T-helper 2 cell (primary cell): ENCODE measurements at places on chromosomes 3 and 15.

GRCh38 chr15:90592131-90592881 lies 62.6 kb downstream of the CRTC3 start:
- DNase-seq, result no peak

DNA sequence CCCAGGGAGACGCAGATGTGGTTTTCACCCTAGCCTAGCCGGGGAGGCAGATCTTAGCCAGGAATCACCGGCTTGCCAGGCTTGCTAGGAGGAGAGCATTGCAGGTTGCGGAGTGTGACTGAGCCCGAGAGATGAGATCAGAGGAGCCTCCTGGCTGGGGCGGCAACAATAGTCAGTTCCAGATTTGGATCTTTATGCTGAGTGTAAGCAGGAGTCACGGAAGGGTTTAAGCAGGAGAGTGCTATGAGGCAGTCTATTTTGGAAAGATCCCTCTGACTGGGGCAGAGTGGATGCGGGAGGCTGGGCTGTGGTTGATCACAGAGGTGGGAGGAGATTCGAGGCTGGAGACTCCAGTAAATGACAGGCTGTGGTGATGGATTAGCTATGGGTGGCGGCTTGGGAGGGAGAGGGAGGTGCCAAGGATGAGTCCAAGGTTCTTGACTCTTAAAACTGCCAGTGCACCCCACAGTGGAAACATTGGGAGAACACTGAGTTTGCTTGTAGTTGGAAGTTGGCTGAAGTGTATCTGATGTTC lies 10.4 kb upstream of the BAHD1 start:
- no peak for DNase-seq

GRCh38 chr3:67863869-67864268 lies 209.5 kb upstream of the SUCLG2 start:
- DNase-seq, result no peak

GRCh38 chr3:168608926-168609325 lies 513.2 kb upstream of the GOLIM4 start:
- no peak for DNase-seq

- no peak for DNase-seq
These were observed 21.7 kb upstream of the CCDC39 start for GRCh38 chr3:180700941-180701340.

GRCh38 chr15:48334260-48334659 lies 3.0 kb downstream of the DUT start:
- DNase-seq, result no peak

GRCh38 chr3:133591271-133591742 lies 17.8 kb downstream of the CDV3 start:
- no peak for DNase-seq

- no peak for DNase-seq
These were observed 304.8 kb upstream of the STAC start for GRCh38 chr3:36075491-36075890.

DNA sequence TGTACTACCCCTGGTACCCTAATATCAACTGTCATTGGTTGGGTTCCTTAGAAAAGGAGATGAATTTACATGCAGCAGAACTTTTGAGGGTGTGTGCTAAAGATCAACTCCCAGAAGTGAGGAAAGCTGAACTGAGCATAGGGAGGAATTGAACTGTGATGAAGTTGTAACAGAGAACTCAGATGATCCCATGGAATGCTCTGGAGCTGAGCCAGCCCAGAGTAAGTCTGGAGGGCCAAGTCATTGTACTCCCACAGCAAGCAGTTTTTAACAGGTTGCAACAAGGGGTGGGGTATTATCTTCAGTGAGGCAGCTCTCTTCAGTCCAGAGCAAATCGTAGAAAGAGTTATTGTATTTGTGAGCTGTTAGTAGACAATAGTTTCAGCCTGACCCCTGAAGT lies 572.3 kb downstream of the PYDC2 start:
- DNase-seq, result no peak

DNA sequence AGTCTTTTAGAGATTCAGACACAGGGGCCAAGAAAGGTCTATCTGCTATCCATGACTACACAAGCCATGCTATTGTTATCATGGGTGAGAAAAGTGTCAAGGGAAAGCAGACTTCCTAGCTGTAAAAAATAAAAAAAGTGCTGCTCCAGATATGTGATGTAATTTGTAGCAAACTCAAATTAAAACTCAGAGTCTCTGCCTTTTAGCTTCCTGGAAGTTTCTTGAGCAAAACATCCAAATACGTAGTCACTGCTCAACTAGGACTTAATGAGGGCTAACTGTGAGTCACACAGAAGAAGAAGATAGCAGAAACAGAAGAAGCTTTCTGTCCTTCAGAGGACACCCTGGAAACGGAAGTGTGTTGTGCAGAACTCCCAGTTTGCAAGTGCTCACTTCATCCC lies 393.4 kb upstream of the NR2F2 start:
- no peak for DNase-seq

GRCh38 chr15:31325595-31326155 lies 960 bp upstream of the KLF13 start:
- peak; percentile 70 for DNase-seq

DNA sequence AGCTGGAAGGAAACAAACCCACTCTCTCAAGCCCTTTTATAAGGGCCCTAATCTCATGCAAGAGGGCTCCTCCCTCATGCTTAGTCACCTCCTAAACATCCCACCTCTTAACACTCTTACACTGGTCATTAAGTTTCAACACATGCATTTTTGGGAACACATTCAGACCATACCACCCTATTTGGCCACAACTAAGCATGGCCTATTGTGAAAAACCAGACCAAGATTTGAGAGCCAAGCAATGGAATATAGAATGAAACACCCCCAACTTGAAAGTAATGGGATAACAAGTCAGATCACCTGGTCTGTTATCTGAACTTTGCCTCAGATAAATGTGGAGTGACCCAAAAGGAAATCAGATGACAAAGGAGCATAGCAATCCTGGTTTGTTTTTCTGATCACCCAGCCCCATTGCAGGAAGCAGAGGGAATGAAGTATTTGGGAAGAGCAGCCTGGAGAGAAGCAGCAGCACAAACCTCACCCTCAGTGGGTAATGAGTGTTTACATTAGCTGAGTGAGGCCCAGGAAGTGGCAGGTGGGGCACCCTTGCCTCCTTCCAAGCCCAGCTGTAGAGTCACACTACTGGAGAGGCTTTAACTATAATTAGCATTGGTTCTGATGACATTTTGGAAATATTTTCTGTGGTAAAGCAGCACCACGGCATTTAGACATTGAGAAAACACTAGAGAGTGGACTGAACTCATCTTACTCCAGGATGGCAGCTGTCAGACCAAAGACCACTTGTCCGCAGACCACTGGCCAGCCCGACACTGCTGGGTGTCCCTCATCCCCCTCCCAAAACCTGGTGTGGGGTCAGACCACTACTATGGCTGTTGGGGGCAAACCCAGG lies 48.8 kb upstream of the PRTG start:
- no peak for DNase-seq

- DNase-seq, result no peak
These were observed 245.9 kb upstream of the LMCD1 start for GRCh38 chr3:8255725-8256124.

- DNase-seq, result no peak
These were observed 1.4 kb upstream of the ISG20 start for GRCh38 chr15:88637436-88637835.

- DNase-seq, result no peak
These were observed 68.3 kb downstream of the SMAD3 start for GRCh38 chr15:67133738-67134066.

DNA sequence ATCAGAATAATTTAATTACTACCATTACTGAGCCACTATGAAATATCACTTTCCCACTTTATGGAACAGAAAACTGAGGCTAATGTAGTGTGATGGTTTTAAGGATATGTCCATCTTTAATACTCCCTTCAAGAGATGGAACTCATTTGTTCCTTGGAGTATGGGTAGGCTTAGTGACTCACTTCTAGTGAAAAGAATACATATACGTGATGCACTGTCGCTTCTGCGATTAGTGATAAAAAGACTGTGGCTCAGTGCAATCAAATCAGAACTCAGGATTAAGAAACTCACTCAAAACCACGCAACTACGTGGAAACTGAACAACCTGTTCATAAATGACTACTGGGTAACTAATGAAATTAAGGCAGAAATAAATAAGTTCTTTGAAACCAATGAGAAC lies 216.6 kb downstream of the SUCLG2 start:
- no peak for DNase-seq

- DNase-seq, result no peak
These were observed 1.5 kb upstream of the FBXO22 start for GRCh38 chr15:75902129-75902557.

DNA sequence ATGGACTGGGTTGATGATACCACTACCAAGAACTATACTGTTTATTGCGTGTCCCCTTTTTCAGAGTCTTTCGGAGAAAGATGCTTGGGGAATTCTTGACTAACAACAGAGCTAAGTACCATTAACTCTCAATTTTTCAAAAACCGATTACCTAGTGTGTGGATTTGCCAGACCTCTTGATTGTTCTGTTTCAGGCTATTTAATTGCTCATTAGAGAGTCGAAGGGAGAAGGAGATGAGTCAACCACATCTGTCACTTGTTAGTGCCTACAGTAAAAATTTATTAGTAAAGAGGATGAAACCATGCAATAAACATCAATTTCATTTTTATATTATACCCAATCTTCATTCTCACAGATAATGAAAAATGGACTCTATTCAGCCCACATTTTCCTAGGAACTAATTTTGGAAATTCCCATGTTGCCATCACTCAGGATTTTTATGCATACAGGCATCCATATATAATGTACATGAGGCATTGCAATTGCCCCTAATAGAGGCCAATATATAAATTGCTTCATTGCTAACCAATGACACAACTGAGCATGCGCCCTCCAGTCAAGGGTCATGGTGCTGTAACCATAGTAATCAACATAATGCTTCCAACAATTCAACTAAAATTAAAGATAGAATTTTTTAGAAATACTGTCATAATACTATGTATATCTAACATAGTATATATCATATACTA lies 541.7 kb downstream of the TBL1XR1 start:
- DNase-seq, result no peak

- DNase-seq, result no peak
These were observed 1.5 kb downstream of the DLL4 start for GRCh38 chr15:40930430-40931299.

GRCh38 chr3:69724722-69725435 lies 14.4 kb upstream of the MITF start:
- no peak for DNase-seq

- DNase-seq, result no peak
These were observed 51.6 kb downstream of the EIF3J start for GRCh38 chr15:44588541-44588940.

- no peak for DNase-seq
These were observed 114.5 kb upstream of the ARPP21 start for GRCh38 chr3:35524856-35525255.

DNA sequence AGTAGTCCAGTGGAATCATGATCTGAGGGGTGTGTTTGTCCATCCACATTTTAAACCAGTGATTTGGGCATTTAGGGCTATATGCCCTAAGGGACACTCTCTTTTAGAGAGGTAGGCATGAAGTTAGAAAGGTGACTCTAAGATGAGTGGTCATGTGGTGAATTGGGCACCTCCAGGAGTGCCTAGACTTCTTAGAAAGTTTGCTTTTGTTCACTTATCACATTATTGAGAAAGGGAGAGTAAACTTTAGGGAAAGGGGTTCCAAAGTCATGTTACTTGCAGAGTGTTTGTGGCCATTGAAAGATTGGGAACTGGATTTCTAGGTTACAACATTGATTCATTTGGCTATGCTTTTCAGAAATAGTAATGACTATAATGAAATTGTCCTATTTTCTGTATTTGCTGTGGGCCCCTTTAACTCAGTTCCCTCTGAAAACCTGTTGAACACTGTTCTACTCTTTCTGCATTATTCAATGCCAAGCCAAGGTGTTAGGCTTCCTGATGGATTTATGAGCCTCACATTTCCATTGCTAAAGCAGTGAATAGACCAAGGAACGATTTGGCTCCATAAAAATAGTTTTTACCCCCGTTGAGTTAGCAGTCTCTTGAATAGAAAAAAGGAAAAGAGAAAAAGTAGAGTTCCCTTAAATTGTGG lies 169.3 kb downstream of the PTPRG start:
- DNase-seq, result no peak

DNA sequence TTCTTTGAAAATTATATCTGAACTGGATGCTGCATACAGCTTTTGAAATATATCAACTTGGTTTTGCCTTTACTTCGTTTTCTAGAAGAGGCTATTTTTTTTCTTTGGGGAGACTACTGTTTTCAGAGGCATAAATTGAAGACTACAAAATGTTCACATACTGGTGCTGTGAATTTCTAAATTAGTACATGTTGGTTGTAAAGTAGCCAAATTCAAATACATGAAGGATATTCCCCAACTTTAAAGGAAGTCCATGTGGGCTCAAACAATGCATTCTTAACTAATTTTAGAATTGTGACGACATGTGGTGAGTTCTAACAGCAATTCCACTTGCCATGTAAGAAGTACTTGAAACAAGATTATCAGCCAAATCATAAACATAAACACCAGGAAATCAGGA lies 295.7 kb downstream of the TUSC7 start:
- DNase-seq, result no peak

DNA sequence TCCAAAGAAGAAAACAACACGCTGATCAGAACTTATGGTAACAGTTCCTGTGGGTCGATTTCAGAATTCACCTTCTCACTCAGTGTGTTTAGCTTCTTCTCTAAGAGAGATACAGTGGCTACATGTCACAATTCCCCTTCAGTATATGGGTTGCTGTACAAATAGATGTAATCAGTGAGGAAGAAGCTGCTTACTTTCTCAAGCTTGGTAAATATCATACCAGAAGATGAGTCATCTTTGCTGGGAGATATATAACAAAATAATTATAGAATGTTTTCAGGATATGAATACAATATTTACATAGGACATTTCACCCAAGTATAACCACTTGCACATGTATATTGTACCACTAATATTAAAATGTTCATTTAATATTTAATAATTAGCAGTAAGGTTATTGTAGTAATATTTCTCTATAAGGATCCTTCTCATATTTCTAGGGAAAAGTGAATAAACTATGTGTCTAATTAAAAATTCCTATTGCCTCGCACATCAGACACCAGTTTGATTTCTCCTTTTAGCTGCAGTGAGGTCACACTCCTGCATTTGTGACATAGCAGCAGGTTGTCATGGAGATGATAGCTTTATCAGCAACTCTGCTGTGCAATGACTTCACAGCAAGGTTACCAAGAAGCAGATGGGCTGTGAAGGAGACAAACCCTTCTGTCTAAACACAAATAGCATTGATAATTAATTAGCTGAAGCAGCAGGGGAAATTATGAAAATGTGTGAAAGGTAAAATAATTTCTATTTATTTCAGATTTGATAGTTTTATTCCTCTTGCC lies 211.4 kb downstream of the TUSC7 start:
- no peak for DNase-seq

GRCh38 chr15:70604666-70605315 lies 158.6 kb downstream of the UACA start:
- no peak for DNase-seq
